ENCODE measurements at places on chromosomes 2 and 18.
A peak's percentile ranks its signal among the peaks of the same experiment; 100 is the strongest.

GRCh38 chr18:34729264-34729663 lies 19.2 kb downstream of the DTNA start:
- DNase-seq: peak; percentile 18

DNA sequence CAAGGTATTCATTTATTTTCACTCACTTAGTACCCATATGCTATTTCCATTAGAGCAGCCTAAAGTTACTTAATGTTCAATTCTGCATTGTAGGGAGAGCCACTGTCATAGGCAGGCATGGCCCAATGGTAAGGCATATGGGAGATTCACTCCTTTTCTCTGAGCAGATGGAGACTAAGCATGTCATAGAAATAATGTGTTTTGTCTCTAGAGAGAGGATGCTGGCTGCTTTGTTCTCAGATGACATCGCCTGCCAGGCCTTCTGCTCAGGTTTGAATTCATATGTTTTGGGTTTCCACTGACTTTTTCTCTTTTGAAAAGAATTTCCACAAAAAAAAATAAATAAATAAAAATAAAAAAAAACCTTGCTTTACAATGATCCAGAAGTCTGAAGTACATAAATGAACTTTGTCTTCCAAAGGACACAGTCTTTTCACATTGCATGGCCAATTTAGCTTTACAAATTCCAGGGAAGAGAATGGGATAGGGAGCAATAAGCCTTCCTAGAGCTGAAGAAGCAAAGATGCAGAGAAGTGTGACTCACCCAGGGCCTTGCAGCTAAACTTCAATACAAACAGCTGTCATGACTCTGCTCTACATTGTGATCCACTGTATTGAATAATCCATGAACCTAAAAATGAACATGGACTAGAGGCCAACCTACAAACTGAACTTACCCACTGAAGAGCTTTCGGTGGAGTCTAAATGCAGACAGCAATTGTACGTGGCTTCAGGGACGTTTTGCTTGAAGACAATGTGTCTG lies 422.5 kb downstream of the CMPK2 start:
- no peak for DNase-seq

DNA sequence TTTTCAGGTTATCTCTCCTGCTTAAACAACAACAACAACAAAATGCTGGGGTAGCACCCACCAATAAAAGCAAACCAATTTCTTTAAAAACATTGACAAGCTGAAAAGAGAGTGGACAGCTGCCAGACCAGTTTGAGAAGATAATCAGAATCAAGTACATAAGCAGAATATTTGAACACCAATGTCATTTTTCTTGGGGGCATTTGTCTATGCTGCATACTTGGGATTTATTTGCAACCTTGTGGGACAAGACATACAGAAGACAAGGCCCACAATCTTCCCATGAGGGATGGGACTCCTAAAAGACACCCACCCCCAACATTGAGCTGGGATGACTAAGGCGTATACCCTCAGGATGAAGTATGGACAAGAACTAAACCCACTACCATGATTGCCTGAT lies 62.2 kb upstream of the NXPH2 start:
- no peak for DNase-seq

GRCh38 chr2:72511906-72512305 lies 313.9 kb downstream of the EXOC6B start:
- no peak for DNase-seq

- no peak for DNase-seq
Observed at GRCh38 chr2:231010201-231010730, 14.3 kb downstream of the SPATA3 start.

DNA sequence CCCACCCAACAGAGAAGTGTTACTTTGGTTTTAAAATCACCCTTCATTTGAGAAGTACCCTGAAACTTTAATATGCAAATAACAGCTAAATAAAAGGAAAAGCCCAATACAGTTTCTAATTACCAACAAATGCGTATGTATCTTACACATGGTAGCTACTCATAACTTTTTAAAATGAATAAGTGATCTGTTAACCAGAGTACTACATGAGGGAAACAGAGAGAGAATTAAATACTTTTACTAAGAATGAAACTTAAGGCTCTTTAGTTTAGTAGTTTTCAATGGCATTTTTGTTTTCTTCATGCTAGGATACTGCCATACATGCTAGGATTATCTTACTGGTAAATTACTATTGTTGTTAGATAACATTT lies 39.1 kb upstream of the NABP1 start:
- no peak for DNase-seq

DNA sequence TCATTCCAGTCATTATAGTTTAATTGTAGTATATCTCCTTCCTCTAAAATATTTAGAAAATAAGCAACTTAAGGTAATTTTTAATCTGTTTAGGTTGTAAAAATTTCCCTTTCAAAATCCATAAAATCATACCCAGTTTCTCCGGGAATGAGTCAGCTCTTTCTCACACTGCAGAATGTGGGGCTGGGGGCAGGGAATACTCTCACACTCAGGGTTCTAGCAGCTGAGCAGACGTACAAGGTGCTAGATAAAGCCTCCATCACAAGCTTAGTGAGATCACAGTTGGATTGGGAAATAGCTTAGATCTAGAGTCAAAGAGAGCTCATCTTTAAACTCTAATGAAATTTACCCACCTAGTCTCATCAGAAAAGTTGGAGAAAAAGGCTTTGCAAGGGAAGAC lies 79.9 kb upstream of the FAM237A start:
- DNase-seq: no peak

- no peak for DNase-seq
Observed at GRCh38 chr2:124978597-124978996, 953.5 kb downstream of the CNTNAP5 start.

DNA sequence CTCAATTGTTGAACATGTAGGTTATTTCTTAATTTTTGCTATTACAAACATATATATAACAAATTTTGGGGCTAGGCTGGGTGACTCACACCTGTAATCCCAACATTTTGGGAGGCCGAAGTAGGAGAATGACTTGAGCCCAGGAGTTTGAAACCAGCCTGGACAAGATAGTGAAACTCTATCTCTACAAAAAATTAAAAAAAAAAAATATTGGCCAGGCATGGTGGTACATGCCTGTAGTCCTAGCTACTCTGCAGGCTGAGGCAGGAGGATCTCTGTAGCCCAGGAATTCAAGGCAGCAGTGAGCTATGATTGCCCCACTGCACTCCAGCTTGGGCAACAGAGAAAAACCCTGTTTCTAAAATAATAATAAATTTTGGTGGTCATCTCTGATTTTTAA lies 23.5 kb downstream of the SLC4A1AP start:
- no peak for DNase-seq

- no peak for DNase-seq
Observed at GRCh38 chr2:163246135-163246534, 407.6 kb upstream of the KCNH7 start.

- no peak for DNase-seq
Observed at GRCh38 chr2:145091967-145092366, 572.0 kb upstream of the ZEB2 start.

GRCh38 chr2:52117299-52117698 lies 1085.4 kb upstream of the NRXN1 start:
- no peak for DNase-seq

DNA sequence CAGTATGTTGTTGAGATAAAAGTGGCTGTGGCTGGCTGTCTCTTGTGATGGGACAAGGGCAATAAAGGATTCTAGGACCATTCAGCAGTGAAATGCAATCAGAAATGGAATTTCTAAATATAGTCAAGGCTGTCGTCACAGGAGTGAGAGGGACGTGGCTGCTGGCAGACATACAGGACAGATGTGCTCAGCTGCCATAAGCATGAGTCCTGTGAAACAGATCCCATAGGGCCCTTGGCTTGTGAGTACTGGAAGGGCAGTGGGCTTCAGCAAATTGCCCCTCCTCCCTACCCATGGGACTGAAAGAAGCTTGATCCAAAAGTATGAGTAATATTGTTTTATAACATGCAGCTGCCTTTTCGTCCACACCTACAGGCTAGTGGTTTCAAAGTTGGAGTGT lies 4.2 kb upstream of the CNNM3 start:
- no peak for DNase-seq

GRCh38 chr18:79556829-79557585 lies 122.6 kb upstream of the CTDP1 start:
- no peak for DNase-seq

DNA sequence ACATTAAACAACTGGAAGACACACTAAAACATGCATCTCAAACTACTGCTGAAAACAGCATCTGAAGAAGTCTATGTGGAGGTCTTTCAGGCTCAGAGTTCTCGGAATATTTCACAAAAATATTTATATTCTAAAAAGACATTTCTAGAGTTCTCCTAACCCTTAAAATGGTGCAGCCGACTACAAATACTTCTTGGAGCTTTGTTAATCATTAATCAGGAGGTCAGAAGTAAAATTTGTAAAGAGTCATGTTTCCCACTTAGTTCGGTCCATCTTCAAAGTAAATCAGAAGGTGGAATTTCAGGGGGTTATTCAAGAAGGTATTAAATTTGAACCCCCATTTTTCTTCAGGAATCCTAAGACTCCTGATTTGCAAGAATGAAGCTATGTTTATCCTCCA lies 72.7 kb downstream of the FAM228A start:
- no peak for DNase-seq

GRCh38 chr18:24805156-24805555 lies 344.7 kb downstream of the HRH4 start:
- DNase-seq: no peak

DNA sequence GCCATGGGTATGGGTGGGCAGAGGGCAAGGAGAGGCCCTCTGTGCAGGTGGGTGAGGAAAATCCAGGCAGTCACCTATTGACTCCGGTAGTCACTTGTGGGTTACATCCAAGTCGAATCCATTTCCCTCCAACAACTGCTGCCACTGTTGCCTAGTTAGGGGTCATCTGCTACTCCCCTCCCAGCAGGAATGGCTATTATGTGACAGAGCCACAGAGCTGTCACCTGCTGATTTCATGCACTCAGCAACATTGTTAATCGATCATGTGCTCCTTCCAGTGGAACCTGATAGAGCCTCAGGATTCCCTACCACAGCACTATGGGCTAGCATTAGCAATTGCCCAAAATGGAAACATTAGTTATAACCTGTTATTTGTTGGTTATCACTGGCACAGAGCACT lies 31.4 kb downstream of the POLR1A start:
- no peak for DNase-seq

GRCh38 chr18:22977847-22978701 lies 44.9 kb downstream of the RBBP8 start:
- no peak for DNase-seq

DNA sequence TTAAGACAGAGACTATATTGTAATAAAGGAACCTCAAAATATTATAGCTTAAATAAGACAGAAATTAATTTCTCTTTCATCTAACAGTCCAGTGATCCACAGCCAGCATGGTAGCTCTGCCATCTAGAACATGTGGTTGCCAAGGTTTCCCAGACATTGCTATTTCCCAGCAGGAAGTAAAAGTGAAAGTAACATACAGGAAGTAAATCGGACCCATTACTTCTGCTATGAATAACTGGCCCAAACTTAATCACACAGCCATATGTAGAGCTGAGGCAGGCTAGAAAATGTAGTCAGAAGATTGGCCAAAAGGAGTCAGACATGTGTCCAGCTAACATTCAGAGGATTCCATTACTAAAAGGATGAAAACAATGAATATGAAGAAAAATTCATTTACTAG lies 71.0 kb downstream of the NOL4 start:
- no peak for DNase-seq

DNA sequence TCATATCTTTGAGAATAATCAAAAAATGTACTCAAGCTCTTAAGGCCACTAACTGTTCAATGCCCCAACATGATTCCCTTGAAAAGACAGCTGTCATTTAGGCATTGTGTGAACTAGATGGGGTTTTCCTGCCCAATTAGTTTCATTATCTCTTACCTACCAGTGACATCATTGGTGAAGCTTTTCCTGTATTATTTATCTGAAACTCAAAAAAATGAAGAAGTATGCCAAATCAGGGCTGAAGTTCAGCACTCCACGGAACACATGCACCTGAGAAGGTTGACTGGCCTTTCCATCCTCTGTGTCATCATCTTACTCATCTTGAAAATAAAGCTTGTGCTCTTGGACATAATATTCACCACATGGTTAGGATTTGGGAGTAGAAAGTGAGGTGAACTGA lies 126.4 kb downstream of the TXNL1 start:
- no peak for DNase-seq

DNA sequence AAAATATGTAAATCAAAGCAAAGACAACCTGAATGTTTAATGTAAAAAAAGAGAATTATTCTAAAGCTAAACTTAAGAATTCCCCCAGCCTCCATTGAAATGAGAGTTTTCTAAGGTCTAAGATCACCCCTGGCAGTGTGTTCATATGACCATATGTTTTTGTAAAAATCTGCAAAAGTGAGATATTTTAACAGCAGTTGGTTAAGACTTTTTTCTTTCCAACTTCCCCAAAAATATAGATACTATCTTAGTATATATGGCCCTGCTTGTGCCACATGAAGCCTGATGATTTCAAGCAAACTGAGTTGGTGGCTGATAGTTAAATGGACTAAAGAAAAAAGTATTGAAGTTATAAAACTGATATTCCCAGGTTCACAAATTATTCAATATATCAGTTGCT lies 35.4 kb downstream of the ZNF804A start:
- no peak for DNase-seq

DNA sequence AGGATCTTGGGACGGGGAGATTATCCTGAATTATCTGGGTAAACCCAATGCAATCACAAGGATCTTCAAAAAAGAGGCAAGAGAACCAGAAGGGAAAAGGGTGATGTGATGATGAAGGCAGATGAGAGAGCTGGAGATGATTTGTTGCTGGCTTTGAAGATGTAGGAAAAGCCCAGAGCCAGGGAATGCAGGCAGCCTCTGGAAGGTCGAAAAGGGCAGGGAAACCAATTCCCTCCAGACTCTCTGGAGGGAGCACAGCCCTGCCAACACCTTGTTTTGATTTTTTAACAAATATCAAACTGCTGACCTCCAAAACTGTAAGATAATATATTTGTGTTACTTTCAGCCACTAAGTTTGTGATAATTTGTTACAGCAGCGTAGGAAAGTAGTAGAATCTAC lies 48.9 kb upstream of the IL1R2 start:
- DNase-seq: no peak

- no peak for DNase-seq
Observed at GRCh38 chr2:239781454-239781853, 243.7 kb downstream of the NDUFA10 start.

DNA sequence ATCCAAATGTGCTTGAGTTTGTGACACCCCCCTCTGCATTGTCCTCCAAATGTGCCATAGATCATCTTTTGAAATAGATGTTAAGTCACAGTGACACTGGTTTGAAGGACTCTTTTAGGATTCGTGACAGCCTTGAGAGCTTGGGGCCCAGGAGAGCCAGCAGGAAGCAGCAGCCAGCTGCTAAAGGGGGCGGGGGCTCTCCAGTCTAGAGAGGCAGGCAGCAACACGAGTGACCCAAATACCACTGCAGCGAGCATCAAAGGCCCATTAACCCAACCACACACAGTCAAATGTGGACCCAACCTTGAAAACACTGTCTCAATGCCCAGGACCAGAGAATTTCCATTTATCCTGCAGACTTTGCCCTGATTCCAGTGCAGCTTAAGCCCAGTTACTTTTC lies 75.6 kb downstream of the ZBTB7C start:
- DNase-seq: no peak

- no peak for DNase-seq
Observed at GRCh38 chr2:100561191-100561590, 1.6 kb upstream of the PDCL3 start.

GRCh38 chr2:11955884-11956291 lies 209.5 kb downstream of the LPIN1 start:
- no peak for DNase-seq

- no peak for DNase-seq
Observed at GRCh38 chr2:10216677-10217488, 85.8 kb upstream of the HPCAL1 start.

- DNase-seq: no peak
Observed at GRCh38 chr2:33141476-33141875, 194.7 kb downstream of the LTBP1 start.

- DNase-seq: no peak
Observed at GRCh38 chr2:26185954-26186770, 13.3 kb downstream of the GAREM2 start.

Data from GM13976 (cell line).